ENCODE measurements at places on chromosomes 13 and 19.

GRCh38 chr19:6023936-6024335 lies 46.0 kb upstream of the RANBP3 start:
- no peak for DNase-seq

GRCh38 chr19:7657131-7657751 lies 11.6 kb upstream of the RETN start:
- peak; percentile 12 for DNase-seq

- DNase-seq: no peak
These were observed 23.5 kb upstream of the DLEU7 start for GRCh38 chr13:50866817-50867636.

DNA sequence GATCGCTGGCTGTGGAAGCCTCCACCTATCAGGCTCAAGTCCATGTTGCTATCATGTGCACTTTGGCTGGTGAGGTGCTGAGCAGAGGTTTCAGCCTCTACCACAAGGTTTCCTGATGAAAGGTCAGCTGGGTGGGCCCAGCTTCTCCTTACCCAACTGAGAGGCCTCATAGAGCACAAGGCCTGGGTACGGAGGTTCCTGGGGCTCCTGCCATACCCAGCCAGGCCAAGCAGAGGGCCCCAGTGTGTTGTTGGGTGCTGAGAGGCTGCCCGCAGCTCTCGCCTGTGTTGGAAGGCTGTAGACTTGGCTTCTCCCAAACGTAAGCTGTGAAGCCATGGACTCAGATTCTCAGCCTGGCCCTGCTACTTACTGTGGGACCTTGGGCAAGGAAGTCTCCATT lies 28.2 kb downstream of the ACTN4 start:
- DNase-seq: no peak

- DNase-seq: no peak
These were observed 11.7 kb downstream of the CYTH2 start for GRCh38 chr19:48480558-48481500.

DNA sequence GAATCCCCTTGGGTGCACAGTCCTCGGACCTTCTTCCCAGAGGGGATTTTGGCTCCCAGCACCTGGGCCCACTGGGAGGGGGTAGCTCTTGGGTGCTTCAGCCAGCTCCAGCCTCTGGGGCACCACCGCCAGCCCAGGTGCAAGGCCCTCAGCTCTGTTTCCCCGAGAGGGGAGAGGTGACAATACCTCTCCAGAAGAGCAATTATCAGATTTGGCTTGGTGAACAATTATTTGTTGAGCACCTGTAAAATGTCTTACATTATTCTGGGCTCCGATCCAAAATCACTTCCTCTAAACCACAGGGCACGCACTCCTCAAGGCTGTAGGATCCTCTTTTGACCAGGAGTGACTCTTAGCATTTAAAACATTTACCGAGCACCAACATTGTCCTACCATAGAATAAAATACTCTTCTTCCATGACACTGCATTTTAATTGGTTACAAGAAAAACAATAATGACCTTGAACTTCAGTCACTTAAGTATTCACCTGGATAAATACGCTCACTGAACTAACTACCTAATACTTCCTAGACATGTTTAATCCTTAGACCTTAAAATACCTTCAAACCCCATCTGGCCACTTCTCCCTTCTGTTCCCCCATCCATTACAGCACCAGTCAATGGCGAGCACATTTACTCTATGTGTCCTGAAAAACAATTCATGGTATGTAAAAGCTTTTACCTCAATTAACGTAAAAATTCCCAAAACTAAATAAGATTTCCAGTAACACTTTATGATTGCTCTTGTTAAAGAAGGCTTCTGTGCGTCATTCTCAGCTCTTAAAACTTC lies 54.8 kb downstream of the ABCC4 start:
- no peak for DNase-seq

- peak; percentile 7 for DNase-seq
These were observed 1142.8 kb downstream of the PCDH9 start for GRCh38 chr13:66087269-66087710.

DNA sequence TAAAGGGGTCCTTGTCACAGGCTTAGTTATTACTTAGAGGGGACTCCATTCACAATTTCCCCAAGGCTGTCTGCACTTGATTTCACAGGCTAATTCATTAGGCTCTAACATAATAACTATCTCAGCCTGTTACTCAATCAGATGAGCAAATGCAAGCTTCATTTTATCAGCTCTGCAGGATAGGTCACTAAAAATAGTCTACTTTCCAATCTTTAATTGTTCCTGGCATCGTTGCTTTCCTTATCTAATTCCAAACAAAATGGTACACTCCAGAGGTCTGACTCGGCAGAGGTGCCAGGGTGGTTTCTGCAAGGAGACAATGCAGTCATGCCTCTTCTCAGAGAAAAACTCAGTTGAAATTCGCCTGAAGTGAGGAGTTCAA lies 69.7 kb upstream of the SLC15A1 start:
- DNase-seq: peak; percentile 38

DNA sequence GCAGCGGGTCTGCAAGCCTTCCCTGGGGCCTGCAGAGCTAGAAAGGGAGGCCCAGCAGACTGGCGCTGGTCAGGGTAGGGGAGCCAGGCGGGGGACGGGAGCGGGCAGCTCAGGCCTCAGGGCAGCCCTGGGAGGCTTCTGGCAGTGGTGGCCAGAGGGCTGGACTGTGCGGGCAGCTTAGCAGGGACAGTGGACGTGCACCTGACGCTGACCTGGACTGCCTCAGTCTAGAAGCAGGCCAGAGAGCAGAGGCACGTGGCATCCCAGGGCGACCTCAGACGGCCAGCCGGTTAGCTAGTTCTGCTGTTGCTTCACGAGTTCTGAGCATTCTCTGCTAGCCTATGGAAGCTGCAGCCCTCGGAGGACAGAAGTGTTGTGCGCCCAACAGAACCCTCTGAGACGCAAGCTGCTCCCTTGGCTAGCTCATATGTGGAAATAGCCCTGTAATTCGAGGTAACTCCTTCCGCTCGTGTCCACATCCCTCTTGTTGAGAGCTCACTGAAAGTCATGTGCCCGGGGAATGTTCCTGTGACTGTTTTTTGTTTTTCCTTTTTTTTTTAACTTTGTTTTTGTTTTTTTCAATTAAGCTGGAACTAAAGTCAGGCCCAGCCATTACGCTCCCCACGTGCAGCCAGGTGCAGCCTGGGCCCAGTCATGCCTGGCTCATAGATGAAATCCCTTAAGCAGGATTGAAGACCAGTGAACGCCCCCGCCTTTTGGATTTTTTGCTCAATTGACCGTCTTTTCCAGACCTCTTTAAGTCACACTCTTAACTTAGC lies 1.9 kb upstream of the FAM174C start:
- DNase-seq: no peak

- no peak for DNase-seq
These were observed 100.3 kb downstream of the TM9SF2 start for GRCh38 chr13:99601535-99601934.

GRCh38 chr13:79796136-79796535 lies 315.2 kb downstream of the NDFIP2 start:
- no peak for DNase-seq

- DNase-seq: no peak
These were observed 1.4 kb upstream of the PRKD2 start for GRCh38 chr19:46718157-46718933.

DNA sequence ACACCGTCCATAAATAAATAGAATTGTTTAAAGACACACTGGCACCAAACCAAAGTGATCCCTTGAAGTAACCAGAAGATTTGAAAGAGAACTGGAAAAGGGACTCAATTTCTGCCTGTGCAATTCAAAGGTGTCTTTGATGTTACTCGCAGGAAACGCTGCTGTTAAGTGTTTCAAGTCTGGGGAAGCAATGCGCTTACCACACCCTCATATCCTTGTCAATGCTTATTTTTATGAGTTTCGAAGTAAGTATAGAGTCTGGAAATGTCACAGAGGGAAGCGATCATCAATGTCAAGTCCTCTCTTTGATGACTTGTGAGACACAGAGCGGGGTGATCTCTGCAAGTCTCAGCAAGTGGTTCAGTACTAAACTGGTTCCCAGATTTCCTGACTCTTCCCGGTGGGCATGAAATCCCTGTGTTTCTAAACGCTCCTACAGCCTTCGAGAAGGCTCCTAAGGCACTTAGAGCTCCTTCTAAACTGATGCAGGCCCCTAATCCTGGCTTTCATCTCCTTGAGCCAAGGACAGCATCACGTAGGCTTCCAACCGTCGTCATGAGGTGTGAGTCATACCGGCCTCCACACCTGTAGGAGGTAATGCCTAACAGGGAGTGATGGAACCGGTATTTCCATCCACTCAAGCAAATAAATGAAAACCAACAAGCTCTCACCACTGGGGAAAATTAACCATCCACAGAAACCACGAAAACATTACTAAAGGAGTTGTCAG lies 22.8 kb downstream of the SYDE1 start:
- DNase-seq: no peak

- peak; percentile 84 for DNase-seq
These were observed 161.4 kb downstream of the EFNB2 start for GRCh38 chr13:106373989-106374572.

DNA sequence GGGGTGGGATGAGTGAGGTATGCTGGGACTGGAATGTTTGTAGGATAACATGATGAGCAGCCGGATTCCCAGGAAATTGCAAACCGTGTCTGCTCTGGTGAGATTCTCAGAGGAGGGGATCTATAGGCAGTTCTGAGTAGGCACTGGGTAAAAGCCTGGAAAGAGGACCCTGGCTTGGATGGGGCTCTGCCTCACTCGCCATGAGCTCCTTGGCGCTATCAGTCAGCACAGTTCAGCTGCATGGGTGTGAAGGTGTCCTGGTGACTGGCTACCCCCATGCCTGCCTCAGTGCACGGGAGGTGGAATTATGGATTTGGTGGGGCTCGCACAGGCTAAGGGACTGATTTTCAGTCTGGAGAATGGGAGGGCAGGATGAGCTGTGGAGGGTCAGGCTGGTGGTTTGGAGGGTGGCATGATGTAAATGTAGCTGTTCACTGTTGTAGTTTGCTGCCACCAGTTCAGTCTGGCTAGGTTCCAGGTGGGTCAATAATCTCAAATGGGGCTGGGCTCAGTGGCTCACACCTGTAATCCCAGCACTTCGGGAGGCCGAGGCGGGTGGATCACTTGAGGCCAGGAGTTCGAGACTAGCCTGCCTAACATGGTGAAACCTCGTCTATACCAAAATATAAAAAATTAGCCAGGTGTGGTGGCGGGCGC lies 9.2 kb upstream of the ZNF627 start:
- no peak for DNase-seq

DNA sequence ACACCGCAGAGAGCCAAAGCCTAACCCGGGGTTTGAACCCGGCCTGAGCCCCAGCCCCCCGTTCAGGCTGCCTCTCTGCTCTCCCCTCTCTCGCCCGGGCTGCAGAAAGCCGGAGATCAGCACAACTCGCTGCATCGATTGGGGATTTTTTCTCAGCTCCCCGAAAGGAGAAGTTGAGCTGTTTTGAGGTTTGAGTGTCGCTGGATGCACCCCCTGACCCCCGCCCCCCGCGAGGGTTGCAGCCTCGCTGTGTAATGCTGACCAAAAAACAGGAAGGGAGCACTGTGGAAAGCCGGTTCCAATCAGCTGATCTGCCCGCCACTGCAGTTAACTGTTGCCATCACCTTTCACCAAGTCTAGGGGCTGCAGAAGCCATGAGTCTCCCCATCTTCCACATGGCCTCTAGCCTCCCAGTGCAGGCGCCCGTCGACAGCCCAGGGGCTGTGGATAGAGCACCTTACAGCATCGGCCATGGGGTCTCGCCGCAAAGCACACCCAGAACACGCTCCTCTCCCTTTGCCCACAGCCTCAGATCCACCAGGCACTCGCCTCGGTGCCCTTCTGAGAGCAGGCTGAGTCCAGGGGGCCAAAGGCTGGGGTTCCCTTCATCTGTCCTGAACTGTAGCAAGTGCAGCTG lies 34.5 kb downstream of the MYO9B start:
- no peak for DNase-seq

GRCh38 chr13:95914991-95915501 lies 138.2 kb downstream of the UGGT2 start:
- DNase-seq: no peak

- no peak for DNase-seq
These were observed 33.2 kb upstream of the ZNF492 start for GRCh38 chr19:22600690-22601648.

DNA sequence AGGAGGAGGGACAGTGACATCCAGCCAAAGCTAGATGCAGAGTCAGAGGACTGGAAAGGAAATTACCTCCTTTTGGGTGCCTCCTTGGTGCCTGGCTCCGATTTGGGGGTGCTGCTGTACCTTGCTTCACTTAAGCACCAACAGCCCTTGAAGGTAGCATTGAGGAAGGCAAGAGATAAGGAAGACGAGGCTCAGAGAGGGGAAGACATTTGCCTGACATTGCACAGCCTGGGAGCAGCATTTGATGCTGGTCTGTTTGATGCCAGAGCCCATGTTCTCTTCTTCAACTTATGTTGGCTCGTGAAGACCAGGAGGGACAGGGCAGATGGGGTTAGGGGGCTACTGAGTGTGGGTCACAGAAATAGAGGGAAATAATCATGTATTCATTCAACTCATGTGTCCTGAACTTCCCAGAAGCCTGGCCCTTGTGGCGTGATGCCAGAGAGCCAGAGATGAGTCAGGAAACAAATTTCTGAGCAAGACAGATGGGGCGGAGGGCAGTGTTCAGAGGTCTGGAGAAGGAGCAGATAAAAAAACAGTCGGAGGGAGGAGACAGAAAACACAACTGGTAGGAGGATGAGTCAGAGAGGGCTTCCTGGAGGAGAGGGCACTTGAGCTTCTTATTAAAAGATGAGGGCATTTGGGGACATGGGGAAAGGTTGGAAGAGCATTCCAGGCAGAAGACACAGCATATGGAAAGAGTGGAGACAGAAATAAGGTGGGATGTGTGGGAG lies 3.0 kb upstream of the C19orf81 start:
- DNase-seq: no peak

DNA sequence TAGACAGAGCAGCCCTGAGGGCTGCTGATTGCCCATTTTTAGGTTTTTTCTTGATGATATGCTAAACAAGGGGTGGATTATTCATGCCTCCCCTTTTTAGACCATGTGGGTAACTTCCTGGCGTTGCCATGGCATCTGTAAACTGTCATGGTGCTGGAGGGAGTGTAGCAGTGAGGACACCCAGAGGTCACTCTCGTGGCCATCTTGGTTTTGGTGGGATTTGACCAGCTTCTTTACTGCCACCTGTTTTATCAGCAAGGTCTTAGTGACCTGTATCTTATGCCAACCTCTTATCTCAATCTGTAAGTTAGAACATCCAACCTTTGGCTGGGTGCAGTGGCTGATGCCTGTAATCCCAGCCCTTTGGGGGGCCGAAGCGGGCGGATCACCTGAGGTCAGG lies 148.0 kb downstream of the PTPRS start:
- no peak for DNase-seq

DNA sequence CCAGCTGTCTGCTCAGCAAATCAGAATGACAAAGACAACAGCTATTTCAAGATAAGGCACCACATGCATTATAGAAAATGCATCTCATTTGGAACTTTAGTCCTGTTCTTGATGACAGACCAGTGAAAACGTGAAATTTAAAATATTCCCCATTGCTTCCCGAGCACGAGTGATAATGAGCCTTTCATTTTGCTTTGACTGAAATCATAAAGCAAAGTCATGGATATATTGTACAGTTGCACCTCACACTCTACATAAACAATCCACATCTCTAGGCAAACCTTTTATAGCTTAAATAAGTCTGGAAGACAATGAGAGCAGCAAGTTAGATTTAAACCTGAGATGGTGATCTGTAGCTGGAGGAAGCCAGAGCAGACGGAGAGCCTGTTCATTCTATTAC lies 79.1 kb downstream of the FAM216B start:
- no peak for DNase-seq

Measured in mesenchymal stem cell (in vitro differentiated cells and primary cell).